Stimulated activated CD8-positive, alpha-beta memory T cell treated with anti-CD3 and anti-CD28 coated beads, Interleukin-7, amount 100 ng/mL, for 4 hours (primary cell): ENCODE measurements at places on chromosomes 1 and 21.

- DNase-seq, result no peak
Measured at GRCh38 chr21:29318354-29318753, 19.6 kb downstream of the BACH1 start.

DNA sequence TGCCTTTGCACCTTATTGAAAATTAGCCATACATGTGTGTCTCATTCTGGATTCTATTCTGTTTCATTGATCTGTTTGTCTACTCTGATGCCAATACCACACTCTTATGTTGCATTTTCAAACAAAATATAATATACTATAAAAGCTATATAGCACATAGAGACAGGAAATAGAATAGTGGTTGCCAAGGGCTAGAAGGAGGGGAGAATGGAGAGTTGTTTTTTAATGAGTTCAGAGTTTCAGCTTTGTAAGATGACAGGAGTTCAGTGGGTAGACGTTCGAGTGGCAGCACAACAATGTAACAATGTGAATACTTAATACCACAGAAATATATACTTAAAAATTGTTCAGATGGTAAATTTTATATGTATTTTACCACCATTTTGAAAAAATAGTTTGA lies 17.0 kb downstream of the RLF start:
- DNase-seq, result no peak

DNA sequence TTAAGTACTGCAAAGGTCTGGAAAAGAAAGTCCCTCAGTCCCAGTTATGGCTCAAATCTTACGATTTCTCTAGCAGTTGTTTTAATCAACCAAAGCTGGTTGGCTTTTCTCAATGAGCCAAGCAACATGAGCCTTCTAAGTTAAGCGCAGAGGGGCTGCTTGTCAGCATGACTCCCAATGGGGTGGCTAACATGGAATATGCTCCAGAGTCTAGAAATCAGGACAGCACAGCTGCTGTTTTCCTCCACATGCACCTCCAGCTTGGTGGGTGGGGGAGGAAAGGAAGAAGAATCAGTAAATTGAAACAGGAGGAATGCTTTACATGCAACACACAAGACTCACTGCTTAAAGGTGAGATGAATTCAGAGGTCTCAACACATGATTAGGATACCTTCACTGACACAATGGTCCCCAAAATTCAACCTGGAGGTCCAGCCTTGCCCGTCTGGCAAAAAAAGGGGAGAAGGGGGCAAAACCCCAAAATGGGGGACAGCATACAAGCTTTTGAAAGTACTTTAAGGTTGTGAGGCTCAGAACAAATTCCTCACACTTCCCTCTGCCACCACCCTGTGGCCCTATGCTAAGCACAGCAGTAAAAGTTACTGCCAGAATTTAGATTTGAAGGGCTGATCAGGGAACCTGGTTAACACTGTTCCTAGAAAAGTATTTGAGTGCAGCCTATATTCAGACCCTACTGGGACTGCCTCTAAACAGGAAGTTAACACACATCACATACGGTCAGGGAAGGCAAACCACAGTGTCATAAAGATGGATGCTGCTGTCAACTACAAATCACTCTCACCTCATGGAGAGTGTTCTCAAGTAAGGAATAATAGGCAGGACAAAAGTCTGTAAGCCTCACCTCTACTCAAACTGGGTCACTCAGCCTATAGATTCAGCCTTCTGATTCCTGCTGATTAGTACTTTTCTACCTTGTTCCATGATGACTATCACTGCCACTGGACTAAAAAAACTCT lies 2.6 kb downstream of the GATAD2B start:
- no peak for DNase-seq

GRCh38 chr1:23566304-23566703 lies 7.0 kb upstream of the ID3 start:
- no peak for DNase-seq

DNA sequence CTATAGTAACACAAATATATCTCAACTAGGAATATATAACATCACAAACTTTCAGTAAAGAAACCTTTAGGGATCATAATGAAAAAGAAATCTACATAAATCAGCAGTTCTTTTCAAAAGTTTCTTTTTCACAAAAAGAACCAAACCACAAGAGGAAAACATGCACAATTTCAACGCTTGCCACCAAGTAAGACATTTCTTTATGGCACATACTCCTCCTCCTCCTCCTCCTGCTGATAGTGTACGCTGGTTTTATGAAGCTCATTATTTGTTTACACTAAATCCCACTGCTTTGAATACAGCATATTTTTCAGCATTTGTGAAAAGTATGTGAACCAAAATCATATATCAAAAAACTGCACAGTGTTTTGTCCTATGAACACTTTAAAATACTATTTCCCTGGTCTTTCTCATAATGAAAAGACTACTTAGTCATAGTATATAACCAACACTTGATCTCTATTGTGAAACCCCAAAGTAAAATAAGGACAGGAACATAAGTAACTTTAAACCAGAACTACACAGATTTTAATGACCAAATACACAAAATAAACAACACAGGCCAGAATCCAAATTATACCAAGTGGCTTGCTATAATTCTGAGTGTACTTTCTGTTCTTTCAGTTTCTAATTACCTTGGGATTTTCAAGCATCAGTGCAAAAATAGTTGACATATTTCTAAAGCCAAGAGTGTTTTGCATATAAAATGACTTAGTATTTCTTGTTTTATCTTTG lies 184.2 kb downstream of the EIF4G3 start:
- no peak for DNase-seq
